Stimulated activated effector memory CD8-positive, alpha-beta T cell treated with anti-CD3 and anti-CD28 coated beads, Interleukin-12 subunit alpha, Interleukin-12 subunit beta, amount 100 ng/mL, for 72 hours (primary cell): ENCODE measurements at places on chromosomes 1 and 21.

- no peak for DNase-seq
These were observed 53.9 kb downstream of the COQ8A start for GRCh38 chr1:226993814-226994585.

- DNase-seq: no peak
These were observed 21.5 kb upstream of the STMN1 start for GRCh38 chr1:25927521-25928265.

GRCh38 chr1:8207202-8207601 lies 110.7 kb upstream of the SLC45A1 start:
- DNase-seq: no peak

DNA sequence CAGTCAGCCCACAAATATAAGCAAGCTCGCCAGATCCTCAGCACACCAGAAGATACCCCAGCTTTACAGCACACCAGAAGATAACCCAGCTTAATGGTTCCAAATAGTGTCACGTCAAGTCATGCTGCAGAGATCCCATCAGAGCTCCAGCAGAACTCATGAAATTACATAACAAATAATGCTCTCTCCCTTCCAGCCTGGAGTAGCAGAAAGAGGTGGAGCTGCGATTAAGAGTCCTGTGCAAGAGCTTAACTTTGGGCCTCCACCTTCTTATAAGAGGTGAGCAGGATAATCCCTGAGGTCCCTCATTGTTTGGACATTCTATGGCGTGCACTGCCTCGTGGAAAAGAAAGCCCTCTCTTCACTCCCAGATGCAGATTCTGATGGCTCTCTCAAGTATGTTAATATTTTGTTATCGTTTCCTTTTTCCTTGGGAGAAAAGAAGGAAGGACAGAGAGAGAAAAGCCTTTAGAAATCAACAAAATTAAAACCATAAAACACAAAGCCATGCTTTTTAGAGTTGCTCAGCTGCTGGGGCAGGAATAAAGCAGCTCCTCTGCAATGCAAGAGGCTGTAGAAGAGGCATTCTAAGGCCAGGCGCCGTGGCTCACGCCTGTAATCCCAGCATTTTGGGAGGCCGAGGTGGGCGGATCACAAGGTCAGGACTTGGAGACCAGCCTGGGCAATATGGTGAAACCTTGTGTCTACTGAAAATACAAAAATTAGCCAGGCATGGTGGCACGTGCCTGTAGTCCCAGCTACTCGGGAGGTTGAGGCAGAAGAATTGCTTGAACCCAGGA lies 59.1 kb downstream of the GLUL start:
- no peak for DNase-seq

- no peak for DNase-seq
These were observed 200.7 kb upstream of the POU3F1 start for GRCh38 chr1:38246955-38247952.

DNA sequence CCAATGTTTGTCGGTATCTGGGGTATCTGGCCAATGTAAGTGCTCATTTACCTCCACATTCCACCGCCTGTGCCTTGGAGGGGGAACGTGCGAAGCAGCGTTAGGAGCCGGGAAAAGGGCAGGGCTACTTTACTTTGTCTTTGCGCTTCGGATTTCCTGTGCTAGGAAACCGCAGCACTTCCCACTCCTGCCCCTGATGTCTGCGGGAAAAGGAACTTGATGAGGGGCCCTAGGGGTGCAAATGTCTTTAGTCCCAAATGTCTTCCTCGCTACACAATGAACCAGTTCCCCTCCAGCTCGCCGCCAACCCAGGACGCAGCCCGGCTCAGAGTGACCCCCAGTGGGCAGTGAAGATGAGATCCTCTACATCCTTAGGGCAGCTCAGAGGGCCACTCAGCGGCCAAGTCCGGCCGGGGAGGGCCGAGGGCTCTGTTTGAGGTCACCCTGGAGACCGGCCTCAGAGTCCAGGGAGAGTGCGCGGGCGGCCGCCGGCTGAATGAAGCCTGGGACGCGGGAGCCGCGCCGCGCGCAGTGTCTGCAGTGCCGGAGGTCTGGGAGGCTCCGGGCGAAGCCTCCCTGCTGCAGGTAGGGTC lies at the start of gene DYNLT5:
Gene DYNLT5, plus strand, starts transcription at position 460 of the 593 bp plus-strand sequence. CDS start 2,200 bp downstream, outside the sequence.
- DNase-seq: no peak

- DNase-seq: no peak
These were observed 20.4 kb upstream of the HPDL start for GRCh38 chr1:45306319-45306718.

- DNase-seq: no peak
These were observed 13.0 kb downstream of the SLC19A2 start for GRCh38 chr1:169472738-169473137.

- no peak for DNase-seq
These were observed 64.9 kb upstream of the ARTN start for GRCh38 chr1:43868741-43869067.

DNA sequence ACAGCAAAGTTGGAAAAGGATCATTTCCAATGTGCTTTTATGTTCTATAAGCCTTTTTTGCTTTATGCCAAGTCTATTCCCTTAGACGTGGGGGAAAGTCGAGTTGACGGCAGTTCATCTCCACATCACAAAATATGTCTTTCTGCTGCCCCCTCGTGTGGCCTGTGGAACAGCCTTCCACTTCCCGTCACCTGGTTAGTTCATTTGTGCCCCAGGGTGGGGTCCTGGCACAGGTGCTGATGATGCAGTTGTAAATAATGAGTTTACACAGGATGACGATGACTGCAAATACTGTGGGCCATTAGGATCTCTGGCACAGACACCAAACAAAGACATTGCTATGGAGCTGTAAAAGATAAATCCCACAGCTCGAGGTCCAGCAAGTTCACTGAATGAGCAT lies 10.0 kb upstream of the OTUD3 start:
- DNase-seq: no peak

DNA sequence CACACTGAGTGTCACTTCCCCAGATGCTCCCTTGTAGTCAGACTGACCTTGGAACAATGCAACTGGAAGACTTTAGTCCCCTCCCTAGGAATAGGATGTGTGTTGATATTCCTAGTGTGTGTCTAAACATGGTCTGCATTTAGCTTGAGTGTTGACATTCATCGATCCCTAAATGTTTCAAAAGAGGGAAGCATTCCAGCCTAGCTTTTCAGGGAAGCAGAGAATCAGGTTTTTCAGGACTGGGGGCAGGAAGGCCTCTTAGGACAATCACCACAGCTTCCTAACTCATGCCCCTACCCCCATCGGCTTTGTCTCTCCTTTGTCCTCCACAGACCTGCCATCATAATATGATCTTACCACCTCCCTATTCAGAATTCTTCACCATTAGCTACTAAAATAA lies 43.4 kb downstream of the NMNAT2 start:
- DNase-seq: no peak

DNA sequence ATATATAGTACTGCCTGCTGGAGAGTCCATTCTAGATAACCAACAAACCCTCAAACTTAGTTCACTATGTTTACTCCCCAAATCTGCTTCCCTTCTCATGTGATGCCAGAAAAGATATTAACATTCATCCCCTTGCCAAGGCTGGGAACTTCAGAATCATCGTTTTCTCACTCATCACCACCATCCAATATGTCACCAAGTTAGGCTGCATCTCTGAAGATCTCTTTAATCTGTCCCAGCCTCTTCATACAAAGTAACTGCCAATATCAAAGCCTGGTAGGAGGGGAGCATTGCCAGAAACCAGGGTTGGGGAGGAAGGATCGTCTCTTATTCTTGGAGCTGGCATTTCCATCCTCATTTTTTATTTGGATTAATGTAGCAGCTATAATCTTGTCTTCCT lies 71.6 kb downstream of the XCL2 start:
- no peak for DNase-seq

DNA sequence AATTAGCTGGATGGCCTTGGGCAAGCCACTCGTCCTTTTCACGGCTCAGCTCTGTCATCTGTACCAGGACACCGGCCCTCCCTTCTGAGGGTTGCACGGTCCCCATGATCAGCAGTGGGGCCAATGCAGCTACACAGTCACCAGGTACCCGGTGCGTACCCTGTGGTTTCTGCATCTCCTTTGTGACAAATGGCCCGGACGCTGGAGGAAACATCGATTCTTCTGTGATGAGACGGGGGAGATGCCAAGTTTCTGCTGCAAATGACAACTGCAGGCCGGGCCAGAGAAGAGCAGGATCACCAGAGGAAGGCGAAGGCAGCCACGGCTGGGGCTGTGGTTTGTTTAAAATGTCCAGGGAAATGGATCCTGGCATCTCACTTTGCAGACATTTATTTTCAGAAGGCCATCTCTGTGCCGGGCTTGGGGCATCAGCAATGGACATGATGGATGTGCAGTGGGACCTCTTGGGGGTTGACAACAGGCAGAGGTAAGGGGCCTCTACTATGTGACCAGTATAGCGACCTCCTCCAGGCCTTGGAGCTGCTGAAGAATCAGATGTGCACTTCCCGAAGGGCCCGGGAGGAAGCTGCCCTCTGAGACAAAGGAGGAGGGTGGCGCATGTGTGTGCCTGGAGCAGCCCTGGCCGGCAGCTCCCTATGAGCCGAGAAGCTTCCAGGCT lies 221.9 kb upstream of the C1orf174 start:
- no peak for DNase-seq

- no peak for DNase-seq
These were observed 7.4 kb upstream of the MEX3A start for GRCh38 chr1:156089704-156090103.

GRCh38 chr1:183363972-183364371 lies 54.2 kb downstream of the NMNAT2 start:
- DNase-seq: no peak

DNA sequence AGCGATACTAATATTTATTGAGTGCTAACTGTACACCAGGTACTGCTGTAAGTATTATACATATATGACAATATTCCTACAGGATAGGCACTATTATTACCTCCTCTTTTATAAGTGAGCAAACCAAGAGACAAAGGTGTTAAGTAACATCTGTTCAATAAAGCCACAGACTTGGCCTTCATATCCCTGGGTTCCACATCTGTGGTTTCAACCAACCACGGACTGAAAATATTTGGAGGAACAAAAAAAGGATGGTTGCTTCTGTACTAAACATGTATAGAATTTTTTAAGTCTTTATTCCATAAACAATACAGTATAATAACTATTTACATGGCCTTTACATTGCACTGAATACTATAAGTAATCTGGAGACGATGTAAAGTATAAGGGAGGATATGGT lies 95.1 kb downstream of the RERE start:
- DNase-seq: no peak

DNA sequence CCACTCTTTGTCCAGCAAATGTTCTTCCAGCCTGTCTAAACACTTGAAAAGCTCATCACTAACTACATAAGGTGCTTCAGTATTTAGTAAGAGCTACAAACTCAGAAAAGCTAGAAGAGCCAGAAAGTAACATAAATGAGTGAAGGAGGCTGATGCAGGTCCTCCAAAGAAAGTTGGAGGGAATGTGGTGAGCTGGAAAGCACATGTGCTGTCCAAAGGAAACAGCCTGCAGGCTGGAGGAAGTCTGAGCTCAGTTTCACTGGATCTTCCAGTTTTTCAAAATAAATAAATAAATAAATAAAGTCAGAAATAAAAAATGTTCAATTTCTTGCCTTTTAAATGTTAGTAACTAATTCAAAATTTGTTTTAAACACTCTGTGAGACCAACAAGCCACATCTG lies 25.5 kb downstream of the ZC3H11B start:
- DNase-seq: no peak

DNA sequence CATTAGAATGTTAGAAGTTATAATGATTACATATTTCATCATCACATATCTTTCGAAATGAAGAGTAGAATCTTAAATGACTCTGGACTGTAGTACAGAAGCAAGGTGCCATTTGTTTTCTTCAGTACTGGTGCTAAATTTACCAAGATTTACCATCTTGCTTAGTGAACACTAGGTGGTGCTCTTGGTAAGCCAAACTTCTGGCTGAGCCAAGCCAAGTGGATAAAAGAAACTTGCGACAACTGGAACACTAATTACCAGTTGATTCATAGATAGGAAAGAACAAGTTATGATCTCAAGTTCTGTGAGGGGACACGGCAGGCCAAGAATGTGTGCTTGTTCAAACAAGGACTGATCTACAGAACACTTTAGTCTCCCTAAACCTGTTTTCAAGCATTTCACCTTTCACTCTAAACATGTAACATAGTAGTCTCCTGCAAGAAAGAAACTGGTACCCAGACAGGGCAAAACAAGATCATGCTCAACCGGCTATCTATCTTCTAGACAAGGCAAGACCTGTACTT lies 19.8 kb downstream of the SPRTN start:
- no peak for DNase-seq

- no peak for DNase-seq
These were observed 88.4 kb downstream of the C21orf91 start for GRCh38 chr21:17730782-17731181.

GRCh38 chr1:57401671-57402070 lies 22.2 kb downstream of the DAB1 start:
- DNase-seq: no peak

GRCh38 chr1:171581766-171582165 lies 40.3 kb upstream of the MYOCOS start:
- no peak for DNase-seq

DNA sequence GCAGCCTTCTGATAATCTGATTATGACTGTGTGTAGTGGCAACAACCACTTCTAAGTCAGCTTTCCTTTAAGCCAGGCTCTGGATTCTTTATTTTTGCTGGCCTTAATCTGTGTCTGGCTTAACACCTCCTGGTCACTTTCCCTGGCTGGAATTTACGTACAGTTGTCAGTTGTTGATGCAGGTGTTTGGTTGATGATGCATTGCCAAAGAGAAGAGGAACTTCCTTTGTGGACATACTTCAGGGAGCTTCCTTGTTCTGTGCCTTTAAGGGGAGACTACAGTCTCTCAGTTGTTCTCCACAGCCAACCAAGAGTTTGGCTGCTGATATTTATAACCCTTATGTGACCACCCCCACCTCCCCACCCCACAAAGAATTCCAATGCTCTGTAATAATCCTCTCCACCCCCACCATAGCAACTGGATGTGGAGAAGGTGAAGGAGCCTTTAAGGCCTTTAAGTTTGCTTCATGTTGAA lies 96.0 kb upstream of the BMP8A start:
- no peak for DNase-seq

DNA sequence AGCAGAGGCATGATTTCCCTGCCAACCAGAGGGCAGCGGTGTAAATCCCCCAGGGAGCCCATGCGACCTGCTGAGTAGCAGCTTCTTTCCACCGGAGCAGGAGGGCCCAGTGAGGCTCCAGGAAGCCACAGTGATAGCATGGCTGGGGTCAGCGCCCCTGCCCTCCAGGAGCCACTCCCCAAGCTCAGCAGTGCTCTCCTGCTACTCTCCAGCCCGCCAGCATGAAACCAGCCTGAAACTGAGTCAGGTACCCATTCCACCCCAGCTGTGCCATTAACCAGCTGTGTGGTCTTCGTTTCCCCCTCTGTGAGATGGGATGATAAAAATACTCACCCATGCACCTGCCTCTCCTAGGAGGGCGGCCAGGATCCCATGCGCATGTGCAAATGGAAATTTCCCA lies 123.8 kb upstream of the TMEM51 start:
- DNase-seq: no peak

DNA sequence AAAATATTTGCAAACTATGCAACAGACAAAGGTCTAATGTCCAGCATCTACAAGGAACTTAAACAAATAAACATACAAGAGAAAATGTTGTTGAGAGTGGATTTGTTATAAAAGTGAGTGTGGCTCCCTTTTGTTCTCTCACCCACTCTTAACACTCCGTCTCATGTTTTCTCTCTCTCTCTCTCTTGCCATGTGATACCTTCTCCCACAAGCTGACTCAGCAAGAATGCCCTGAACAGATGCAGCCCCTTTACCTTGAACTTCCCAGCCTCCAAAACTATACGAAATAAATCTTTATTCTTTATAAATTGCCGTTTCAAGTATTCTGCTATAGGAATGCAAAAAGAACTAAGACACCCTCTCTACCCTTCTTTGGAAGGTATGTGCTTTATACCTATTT lies 234.1 kb downstream of the ADGRL2 start:
- no peak for DNase-seq

GRCh38 chr1:69403756-69404320 lies 163.9 kb upstream of the LRRC7 start:
- DNase-seq: no peak
